ENCODE measurements at places on chromosomes 12 and 14.

DNA sequence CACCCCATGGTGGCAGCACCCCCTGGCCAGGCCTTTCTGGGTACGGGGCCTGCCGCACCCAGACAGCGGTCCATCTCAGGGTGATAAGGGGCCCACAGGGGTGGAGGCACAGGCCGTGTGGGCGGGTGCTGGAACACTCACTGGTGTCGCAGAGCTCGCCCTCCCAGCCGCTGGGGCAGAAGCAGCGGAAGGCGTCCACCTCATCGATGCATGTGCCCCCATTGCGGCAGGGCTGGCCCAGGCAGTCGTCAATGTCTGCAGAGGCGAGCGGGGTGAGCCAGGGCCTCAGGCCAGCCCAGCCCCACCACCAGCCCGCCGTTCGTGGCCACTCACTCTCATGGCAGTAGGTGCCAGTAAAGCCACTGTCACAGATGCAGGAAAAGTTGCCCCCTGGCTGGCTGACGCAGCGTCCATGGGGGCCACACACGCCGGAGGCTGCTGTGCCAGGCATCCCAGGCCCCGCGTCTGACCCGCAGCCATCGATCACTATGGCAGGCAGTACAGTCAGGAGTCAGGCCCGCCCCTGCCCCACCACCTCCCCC lies 19.9 kb downstream of the JAG2 start:
- H3K27me3 ChIP-seq: no peaks in the 10 kb centered on the region
- no peak overlapping the region for H3K27ac ChIP-seq
- H3K4me3 ChIP-seq: no peak overlapping the region

- H3K27ac ChIP-seq: no peak overlapping the region
- no peaks in the 10 kb centered on the region for H3K27me3 ChIP-seq
- H3K36me3 ChIP-seq: no peaks in the 10 kb centered on the region
- peaks cover 20% of the 10 kb centered on the region for H3K4me1 ChIP-seq
- DNase-seq: no peak
These were observed 85.7 kb downstream of the AKAP6 start for GRCh38 chr14:32414808-32415255.

DNA sequence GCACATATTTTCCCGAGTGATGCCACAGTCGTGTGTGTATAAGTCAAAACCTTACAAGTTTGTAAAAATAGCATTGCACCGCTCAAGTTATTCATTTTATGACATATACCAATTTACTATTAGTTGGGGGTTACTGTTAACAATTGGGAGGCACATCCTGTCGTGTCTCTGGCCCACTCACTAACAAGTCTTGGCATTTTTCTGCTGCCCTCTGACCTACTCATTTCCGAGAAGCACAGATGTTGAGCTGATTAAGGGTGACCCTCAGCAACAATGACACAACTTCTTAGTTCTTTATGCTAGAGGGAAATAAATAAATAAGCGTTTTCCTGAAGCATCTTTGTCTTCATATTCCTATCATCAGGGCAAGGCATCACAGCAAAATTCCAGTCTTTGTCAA lies 6.8 kb upstream of the ATG14 start:
- H3K4me1 ChIP-seq: peaks cover 5% of the 10 kb centered on the region
- DNase-seq: no peak
- H3K36me3 ChIP-seq: no peaks in the 10 kb centered on the region

DNA sequence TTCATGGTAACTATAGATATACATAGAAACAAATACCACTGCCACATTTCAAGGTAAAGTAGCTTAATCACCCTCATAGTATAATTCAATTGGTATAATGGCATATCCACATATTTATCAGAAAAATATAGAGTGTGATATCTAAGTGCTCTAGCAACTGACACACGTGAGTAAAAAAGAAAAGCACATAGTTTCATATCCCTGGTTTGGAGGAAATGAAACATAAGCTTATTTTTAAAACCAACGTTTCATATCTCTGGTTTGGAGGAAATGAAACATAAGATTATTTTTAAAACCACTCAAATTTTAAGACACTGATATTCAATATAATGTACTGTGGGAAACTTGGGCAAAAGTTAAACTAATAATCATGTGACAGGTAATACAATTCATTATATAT lies 2.1 kb downstream of the OR6C70 start:
- no peak overlapping the region for H3K27ac ChIP-seq
- no peaks in the 10 kb centered on the region for H3K27me3 ChIP-seq

DNA sequence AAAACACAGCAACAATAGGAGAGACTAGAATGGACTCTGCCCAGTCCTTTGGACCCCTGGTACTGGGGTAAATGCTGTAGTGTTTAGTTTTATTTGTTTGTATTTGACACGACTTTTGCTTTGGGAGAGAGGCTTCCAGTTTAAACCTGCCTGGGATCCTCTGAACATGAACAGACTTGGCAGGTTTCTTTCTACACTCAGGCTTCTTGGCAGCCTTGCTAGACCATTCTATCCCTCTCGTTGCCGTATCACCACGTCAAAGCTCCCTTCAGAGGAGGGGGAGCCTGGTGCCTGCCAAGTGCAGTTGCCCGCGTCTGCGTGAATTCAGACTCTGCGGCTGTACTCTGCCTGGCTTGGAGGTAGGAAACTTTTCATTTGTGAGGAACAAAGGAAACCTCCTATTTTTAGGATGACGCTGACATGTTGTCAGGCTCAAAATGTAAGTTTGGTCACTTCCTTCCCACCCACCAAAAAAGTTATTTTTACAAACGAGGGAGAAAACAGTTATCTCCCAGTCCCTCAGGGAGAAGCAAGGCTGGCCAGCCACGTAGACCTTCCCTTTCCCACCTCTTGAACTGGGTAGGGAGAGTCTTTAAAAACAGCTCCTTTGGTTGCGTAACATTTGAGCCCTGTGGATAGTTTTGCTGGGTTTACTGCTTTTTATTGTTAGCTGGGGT lies 25.9 kb downstream of the CD9 start:
- H3K36me3 ChIP-seq: no peaks in the 10 kb centered on the region
- H3K4me3 ChIP-seq: no peak overlapping the region
- H3K27ac ChIP-seq: peak overlapping the region; percentile 21
- H3K27me3 ChIP-seq: peaks cover 14% of the 10 kb centered on the region
- DNase-seq: no peak

DNA sequence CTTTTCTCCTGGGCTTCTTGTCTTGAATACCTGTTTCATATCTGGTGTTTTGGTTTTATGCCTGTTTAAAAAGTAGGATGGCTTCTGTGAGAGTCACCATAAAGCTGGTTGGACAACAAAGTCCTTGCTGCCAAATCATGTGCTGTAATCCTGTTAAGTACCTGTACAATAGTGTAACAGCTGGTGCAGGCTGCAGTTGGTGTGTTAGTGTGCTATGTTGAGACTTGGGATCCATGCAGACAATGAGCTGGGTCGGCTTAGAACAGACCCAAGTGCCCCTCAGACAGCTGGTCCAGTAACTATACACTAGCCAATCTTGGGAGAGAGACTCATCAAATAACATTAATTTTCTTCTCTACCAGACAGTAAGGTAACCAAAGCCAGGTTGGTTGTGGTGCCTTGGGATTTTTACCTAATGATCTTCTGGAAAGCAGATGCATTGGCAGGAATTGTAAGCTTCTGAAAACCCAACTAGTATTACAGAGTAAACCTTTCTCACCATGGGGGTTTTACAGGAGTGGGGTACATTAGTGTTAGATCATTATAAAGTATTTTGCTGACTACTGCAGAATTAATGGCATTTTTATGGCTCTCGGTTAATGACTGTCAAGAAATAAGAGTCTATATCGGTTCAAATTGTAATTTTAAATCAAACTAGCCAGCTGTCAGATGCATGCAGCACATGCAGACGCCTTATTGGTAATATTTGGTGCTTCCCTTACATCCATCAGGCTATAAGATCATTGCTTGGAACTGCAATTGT lies 231.2 kb downstream of the PDZRN4 start:
- H3K27ac ChIP-seq: no peak overlapping the region
- peaks cover 6% of the 10 kb centered on the region for H3K4me1 ChIP-seq
- H3K27me3 ChIP-seq: no peaks in the 10 kb centered on the region

DNA sequence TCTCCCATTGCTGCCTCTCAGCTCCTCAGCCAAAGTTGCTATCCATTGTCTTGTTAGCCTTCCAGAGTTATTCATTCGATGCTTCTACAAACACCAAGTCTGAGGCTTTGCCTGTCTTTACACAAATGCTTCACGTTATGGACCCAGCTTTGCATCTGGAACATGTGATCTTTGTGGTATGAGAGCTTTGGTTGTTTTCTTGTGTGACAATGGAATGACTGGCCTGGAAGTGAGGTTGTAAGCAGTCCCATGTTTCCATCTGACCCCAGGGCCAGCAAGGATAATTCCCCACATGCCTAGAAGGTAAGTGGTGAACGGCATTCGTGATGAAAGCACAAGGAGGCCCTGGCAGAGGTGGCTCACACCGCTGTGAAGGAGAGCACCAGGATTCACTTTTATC lies 866.7 kb upstream of the TMEM132C start:
- no peaks in the 10 kb centered on the region for H3K36me3 ChIP-seq
- DNase-seq: no peak
- no peaks in the 10 kb centered on the region for H3K4me1 ChIP-seq
- peaks cover 4% of the 10 kb centered on the region for H3K27me3 ChIP-seq

- DNase-seq: no peak
- H3K36me3 ChIP-seq: peaks cover 6% of the 10 kb centered on the region
- H3K27ac ChIP-seq: no peak overlapping the region
- peak overlapping the region; percentile 92 for H3K4me3 ChIP-seq
These were observed 1.2 kb downstream of the CDKL1 start for GRCh38 chr14:50395448-50395847.

DNA sequence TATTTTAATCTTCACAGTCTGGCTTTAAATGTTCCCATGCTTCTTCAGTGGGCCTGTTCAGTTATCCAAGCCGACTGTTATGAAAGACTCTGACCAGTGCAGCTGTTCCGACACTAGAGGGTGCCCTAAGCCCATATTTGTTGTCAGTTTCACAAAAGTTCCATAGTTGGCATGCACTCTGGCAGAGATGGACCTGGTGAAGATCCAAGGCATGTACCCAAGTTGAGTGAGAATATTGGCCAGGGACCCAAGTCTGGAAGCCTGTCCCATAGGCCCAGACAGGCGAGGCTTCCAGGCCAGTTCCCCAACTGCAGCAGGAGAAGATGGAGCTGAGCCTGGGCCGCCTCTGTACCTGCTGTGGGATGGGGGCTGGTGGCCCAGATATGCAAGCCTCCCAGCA lies 27.4 kb upstream of the GUCY2C start:
- H3K4me1 ChIP-seq: no peaks in the 10 kb centered on the region
- H3K36me3 ChIP-seq: peaks cover 6% of the 10 kb centered on the region
- no peaks in the 10 kb centered on the region for H3K27me3 ChIP-seq

GRCh38 chr12:105825141-105825540 lies 313.6 kb downstream of the NUAK1 start:
- H3K36me3 ChIP-seq: peaks cover 5% of the 10 kb centered on the region
- peak overlapping the region; percentile 68 for H3K27ac ChIP-seq
- no peak overlapping the region for H3K4me3 ChIP-seq
- H3K27me3 ChIP-seq: no peaks in the 10 kb centered on the region
- DNase-seq: no peak
- H3K4me1 ChIP-seq: peaks cover 47% of the 10 kb centered on the region

- no peak overlapping the region for H3K27ac ChIP-seq
- no peak for DNase-seq
- no peaks in the 10 kb centered on the region for H3K36me3 ChIP-seq
- no peaks in the 10 kb centered on the region for H3K27me3 ChIP-seq
- peaks cover 26% of the 10 kb centered on the region for H3K4me1 ChIP-seq
- no peak overlapping the region for H3K4me3 ChIP-seq
These were observed 156.0 kb downstream of the SAMD4A start for GRCh38 chr14:54722791-54723432.

- H3K4me3 ChIP-seq: no peak overlapping the region
- H3K27ac ChIP-seq: no peak overlapping the region
- DNase-seq: no peak
These were observed 395.8 kb upstream of the FBXO33 start for GRCh38 chr14:39827901-39828655.

DNA sequence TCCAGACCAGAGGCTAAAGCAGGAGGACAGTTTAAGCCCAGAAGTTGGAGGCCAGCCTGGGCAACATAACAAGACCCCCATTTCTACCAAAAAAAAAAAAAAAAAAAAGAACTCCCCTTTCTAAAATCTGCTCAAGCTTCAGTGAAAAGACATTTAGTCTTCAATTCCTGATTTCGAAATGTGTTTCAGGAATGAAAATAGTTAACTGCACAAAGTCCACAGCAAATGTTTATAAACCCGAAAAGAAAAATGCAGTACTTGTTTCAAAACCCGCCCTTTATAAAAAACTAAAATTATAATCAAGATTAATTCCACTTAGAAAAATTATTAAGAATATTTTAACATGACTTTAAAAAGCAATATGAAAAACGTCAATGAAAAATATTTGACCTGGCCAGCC lies 12.1 kb downstream of the ATXN2 start:
- H3K4me1 ChIP-seq: no peaks in the 10 kb centered on the region
- no peak overlapping the region for H3K27ac ChIP-seq
- DNase-seq: no peak
- H3K36me3 ChIP-seq: no peaks in the 10 kb centered on the region
- H3K4me3 ChIP-seq: no peak overlapping the region

GRCh38 chr14:29743531-29743930 lies 184.1 kb downstream of the PRKD1 start:
- no peaks in the 10 kb centered on the region for H3K27me3 ChIP-seq
- no peak overlapping the region for H3K27ac ChIP-seq
- H3K36me3 ChIP-seq: no peaks in the 10 kb centered on the region
- no peak for DNase-seq
- H3K4me1 ChIP-seq: peaks cover 12% of the 10 kb centered on the region
- H3K4me3 ChIP-seq: no peak overlapping the region

GRCh38 chr14:69688299-69688649 lies 76.9 kb downstream of the SUSD6 start:
- H3K4me3 ChIP-seq: peak overlapping the region; percentile 7
- peaks cover 39% of the 10 kb centered on the region for H3K4me1 ChIP-seq
- H3K36me3 ChIP-seq: no peaks in the 10 kb centered on the region
- peak overlapping the region; percentile 73 for H3K27ac ChIP-seq
- DNase-seq: peak; percentile 19
- no peaks in the 10 kb centered on the region for H3K27me3 ChIP-seq

DNA sequence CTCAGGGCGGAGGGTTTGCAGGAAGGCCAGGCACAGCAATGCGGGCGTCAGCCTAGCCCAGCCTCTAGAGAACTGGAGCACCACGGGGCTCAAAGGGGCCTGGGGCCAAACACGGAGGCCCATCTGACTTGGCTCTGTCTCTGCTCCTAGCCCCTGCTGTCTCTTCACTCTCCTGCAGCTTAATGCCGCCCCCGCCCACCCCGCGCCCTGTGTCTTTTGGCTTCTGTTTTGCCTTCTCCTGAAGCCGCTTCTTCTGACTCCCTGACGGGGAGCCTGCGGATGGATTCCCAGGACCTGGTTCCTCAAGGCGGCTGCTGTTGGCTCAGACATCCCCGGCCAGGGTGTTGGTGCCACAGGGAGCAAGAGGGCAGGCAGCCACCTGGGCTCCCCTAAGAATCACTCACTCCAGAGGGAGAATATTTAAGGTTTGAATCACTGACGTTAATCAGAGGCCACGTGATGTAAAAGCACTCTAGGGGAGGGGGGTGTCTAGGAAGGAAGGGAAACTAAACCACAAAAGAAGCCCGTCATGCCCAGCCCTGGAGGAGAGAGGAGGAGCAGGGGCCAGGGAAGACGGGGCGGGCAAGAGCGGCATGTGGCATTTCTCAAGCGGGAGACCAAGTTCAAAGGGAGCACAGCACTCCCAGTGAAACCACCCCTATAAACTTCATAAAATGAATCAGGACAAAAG lies 36.9 kb upstream of the PRMT8 start:
- no peaks in the 10 kb centered on the region for H3K36me3 ChIP-seq
- H3K27ac ChIP-seq: peak overlapping the region; percentile 81
- no peak for DNase-seq
- peaks cover 16% of the 10 kb centered on the region for H3K27me3 ChIP-seq
- peaks cover 17% of the 10 kb centered on the region for H3K4me1 ChIP-seq
